ENCODE measurements at places on chromosomes 6 and 20. TPM values are rescaled to one million over a fixed set of nuclear protein-coding genes. Genes with fewer than 3 reads are reported as not detected.

FAM184A gene
- 29.1 TPM for total RNA-seq

MAP3K4 gene
- 70.9 TPM for total RNA-seq

RIMS1 gene
- total RNA-seq: 56.7 TPM

GPR63 gene
- total RNA-seq: 5.6 TPM

SNAP91 gene
- 68.5 TPM for total RNA-seq

ARMH2 gene
- not detected for total RNA-seq

GTSF1L gene
- not detected for total RNA-seq

POPDC3 gene
- 5.4 TPM for total RNA-seq

APCDD1L gene
- total RNA-seq: 5.1 TPM

MUC22 gene
- 0.11 TPM for total RNA-seq

PM20D2 gene
- 38.7 TPM for total RNA-seq

ANKEF1 gene
- total RNA-seq: 7.4 TPM

RBM24 gene
- 56.3 TPM for total RNA-seq

DEFB119 gene
- not detected for total RNA-seq

TRIM15 gene
- not detected for total RNA-seq

PREP gene
- total RNA-seq: 28.4 TPM

POU3F2 gene
- 5.4 TPM for total RNA-seq

RSPH4A gene
- 2.8 TPM for total RNA-seq

KIF6 gene
- total RNA-seq: 6.2 TPM

MDN1 gene
- total RNA-seq: 35.3 TPM

USP49 gene
- total RNA-seq: 21.3 TPM

SLC22A2 gene
- 1.3 TPM for total RNA-seq

SGK2 gene
- total RNA-seq: 3.0 TPM

PKIB gene
- total RNA-seq: 19.4 TPM

KCNS1 gene
- total RNA-seq: 1.5 TPM

KIF25 gene
- total RNA-seq: not detected

RAET1L gene
- total RNA-seq: not detected

HSPA1L gene
- 4.8 TPM for total RNA-seq

SRSF3 gene
- total RNA-seq: 254 TPM

MCHR2 gene
- not detected for total RNA-seq
